ENCODE measurements at places on chromosomes 12 and 14.

GRCh38 chr12:37565112-37565511 is 751.5 kb upstream of the ALG10B start:
- H3K4me1 ChIP-seq: no peaks in the 10 kb centered on the region
- H3K27ac ChIP-seq: no peak overlapping the region
- no peaks in the 10 kb centered on the region for H3K36me3 ChIP-seq
- H3K4me3 ChIP-seq: no peak overlapping the region

GRCh38 chr14:42556551-42556950 is 949.9 kb downstream of the LRFN5 start:
- no peaks in the 10 kb centered on the region for H3K4me1 ChIP-seq
- no peaks in the 10 kb centered on the region for H3K27me3 ChIP-seq
- DNase-seq: no peak
- H3K4me3 ChIP-seq: no peak overlapping the region
- H3K27ac ChIP-seq: no peak overlapping the region

DNA sequence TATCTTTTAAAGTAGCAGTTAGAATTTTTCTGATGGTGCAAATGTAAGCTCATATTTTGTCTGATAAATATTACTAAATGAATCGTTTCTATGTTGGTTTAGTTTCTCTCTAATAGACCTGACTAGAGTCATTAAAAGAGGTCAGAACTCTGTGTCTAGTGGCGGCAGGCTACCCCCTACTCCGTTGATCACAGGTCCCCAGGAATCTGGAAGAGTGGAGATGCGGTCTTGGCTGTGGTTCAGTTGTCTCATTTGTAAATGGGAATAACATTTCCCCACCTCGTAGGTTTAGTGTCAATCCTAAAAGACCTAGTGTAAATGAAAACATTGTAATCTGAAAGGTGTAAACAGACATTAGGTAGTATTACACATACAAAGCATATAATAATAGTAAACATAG is 4.7 kb upstream of the FOXJ2 start:
- H3K36me3 ChIP-seq: peaks cover 16% of the 10 kb centered on the region
- H3K4me1 ChIP-seq: peaks cover 19% of the 10 kb centered on the region
- peak overlapping the region; percentile 95 for H3K4me3 ChIP-seq
- H3K27ac ChIP-seq: peak overlapping the region; percentile 98

DNA sequence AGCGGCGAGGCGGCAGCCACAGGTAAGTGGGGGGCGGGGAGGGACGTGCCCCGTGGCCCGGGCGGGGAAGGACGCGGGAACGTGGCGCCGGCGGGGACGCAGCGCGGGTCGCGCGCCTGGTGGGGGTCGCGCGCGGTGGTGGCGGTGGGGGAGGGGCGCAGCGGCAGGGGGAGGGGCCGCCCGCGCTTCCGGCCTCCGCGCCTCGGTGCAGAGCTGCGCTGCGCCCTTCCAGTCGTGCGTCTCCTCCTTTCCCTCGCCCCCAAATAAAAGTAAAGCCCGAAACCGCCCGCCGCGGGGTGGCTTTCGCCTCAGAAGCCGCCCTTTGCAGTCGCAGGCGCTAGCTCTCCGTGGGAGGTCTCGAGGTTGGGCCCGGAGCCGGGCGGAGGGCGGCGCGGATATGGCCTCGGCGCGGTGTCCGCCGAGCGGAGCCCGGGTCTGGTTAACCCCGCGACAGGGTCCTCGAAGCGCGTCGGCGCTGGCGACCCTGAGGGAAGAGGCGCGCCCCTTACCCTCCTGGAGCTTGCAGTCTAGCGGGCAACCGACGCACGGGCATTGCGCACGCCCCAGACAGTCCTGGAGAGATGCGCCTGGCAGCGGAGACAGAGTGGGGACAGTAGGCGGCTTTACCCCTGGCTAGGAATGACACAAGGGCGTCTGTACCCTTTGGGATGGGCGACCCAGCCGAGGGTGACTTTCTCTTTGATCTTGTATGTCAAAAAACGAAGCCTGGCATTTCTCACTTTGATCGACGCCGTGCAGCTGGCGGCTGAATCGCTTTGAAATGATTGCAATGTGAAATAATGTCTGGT is 589 bp downstream of the ATF1 start:
- DNase-seq: peak; percentile 75
- peak overlapping the region; percentile 89 for H3K4me3 ChIP-seq
- peaks cover 18% of the 10 kb centered on the region for H3K36me3 ChIP-seq

DNA sequence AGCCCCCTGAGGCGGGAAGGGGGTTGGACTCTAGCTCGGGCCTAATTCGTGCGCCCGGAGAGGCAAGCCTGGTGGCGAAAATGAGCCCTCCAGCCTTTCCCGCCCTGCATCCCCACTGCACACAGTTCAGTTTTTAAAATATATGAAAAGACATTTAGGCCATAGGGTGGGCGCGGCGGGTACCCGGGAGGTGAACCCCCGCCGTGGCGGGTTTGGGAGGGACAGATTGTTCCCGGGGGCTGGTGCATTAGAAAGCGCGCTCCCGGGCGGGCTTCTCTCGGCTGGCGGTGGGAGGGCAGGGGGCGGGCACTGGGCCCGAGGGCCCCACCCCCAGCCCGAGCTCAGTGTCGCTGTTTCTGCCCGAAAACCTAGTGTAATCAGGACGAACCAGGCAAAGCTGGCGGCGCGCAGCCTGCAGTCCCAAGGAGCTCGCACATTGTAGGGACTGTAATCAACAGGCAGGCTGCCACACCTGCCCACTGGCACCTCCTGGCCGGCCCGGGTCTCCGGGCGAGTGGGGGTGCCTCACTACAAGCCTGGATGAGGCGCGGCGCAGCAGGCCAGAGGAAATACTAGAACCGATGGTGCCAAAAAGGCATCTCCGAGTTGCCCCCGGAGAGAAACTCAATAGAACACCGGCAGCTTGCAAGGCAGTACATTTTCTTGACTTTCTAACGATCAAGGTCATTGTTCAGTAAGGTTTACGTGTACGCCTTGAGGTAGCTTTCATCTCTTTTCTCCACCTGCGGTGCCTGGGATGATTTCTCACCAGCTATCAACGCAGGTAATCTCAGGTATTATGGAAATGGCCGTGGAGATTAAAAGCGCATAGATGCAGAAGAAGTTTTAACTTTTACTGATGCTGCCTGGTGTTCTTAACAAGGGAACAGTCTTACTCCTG is 764 bp upstream of the SPTB start:
- H3K36me3 ChIP-seq: peaks cover 1% of the 10 kb centered on the region
- peak overlapping the region; percentile 79 for H3K4me3 ChIP-seq
- no peak overlapping the region for H3K27ac ChIP-seq
- H3K27me3 ChIP-seq: peaks cover 85% of the 10 kb centered on the region
- DNase-seq: no peak

- no peaks in the 10 kb centered on the region for H3K4me1 ChIP-seq
- H3K4me3 ChIP-seq: no peak overlapping the region
- peaks cover 21% of the 10 kb centered on the region for H3K27me3 ChIP-seq
- H3K27ac ChIP-seq: no peak overlapping the region
- H3K36me3 ChIP-seq: peaks cover 2% of the 10 kb centered on the region
These were observed 5.4 kb upstream of the CCDC177 start for GRCh38 chr14:69580009-69580577.

All from central memory CD8-positive, alpha-beta T cell (primary cell).